ENCODE measurements at places on chromosomes 7 and 10.

DNA sequence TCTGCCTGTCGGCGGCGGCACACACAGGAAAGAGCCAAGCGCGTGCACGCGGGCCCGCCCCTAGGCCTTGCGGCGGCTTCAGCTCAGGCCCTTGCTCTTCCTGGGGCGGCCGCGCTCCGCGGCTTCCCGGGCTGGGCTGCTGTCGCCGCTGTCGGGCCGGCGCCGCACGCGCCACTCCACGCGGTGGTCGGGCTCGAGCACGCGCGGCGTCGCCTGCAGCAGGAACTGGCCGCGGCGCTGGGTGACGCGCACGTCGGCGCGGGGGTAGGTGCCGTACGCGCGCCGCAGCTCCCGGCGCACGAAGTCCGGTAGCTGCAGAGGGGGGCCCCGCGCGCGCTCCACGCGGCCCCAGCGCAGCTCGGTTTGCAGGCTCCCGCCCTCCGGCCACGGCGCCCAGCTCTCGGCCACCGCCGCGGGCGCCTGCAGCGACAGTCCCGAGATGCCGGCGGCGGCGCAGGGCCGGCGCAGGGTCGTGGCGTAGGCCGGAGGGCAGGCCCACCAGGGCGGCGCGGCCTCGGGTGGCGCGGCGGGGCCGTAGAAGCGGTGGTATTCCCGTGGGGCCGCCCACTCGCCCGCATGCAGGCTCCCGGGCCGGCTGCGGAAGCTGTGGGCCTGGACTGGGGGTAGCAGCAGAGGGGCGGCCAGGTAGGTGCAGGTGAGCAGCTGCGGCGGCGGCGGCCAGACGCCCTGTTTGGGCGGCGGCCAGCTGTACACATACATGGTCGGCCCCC, 804 bp downstream of the C10orf95 start:
- H3K4me1 ChIP-seq: peaks cover 12% of the 10 kb centered on the region
- peak overlapping the region; percentile 95 for H3K27ac ChIP-seq
- H3K36me3 ChIP-seq: no peaks in the 10 kb centered on the region
- peak; percentile 89 for DNase-seq
- no peaks in the 10 kb centered on the region for H3K27me3 ChIP-seq
- peak overlapping the region; percentile 96 for H3K4me3 ChIP-seq

DNA sequence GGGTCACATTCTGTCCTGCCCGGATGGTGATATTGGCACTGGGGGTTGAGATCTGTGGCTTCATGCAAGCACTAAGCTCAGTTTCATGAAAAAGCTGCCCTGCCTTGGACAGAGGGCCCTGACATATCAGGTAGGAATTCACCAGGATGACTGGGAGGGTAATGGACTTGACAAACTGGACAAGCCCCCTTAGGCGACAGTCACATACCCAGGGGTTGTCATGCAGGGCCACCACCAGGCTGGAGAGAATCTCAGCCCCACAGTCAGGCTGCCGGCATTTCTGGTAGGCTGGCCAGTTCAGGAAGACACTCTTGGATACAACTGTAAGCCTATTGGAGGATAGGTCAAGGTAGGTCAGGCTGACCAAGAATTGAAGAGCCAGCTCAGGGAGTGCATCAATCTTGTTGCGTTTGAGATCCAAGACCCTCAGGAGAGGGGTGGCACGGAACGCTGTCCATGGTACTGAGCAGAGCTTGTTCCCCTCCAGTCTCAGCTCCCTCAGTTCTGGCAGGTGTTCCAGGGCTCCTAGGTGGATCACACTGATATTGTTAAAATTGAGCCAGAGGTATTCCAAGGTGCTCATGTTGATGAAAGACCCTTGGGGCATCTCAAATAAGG, 824 bp downstream of the LRIT2 start:
- H3K4me1 ChIP-seq: no peaks in the 10 kb centered on the region
- H3K4me3 ChIP-seq: no peak overlapping the region
- H3K27me3 ChIP-seq: peaks cover 46% of the 10 kb centered on the region
- no peaks in the 10 kb centered on the region for H3K36me3 ChIP-seq
- DNase-seq: no peak

DNA sequence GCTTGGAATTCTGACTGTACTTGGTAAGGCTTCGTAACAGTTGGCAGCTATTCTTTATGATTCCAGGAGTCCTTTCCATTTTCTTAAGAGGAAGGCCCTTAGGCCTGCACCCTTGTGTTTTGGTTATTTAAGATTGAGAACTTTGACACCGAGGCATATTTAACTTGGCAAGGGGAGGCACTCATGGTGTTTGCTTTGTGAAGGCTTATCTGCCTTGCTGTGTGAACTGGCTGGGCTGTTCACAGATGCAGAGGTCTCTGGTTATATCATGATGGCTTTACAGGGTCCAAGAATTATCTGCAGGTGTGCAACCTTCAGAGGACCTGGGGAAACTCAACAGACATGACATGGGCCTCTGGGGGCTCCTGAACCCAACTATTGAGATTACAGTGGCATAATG, 833 bp upstream of the PNLIPRP1 start:
- peaks cover 7% of the 10 kb centered on the region for H3K27me3 ChIP-seq
- no peak overlapping the region for H3K27ac ChIP-seq
- no peak overlapping the region for H3K4me3 ChIP-seq
- no peaks in the 10 kb centered on the region for H3K36me3 ChIP-seq
- no peak for DNase-seq

DNA sequence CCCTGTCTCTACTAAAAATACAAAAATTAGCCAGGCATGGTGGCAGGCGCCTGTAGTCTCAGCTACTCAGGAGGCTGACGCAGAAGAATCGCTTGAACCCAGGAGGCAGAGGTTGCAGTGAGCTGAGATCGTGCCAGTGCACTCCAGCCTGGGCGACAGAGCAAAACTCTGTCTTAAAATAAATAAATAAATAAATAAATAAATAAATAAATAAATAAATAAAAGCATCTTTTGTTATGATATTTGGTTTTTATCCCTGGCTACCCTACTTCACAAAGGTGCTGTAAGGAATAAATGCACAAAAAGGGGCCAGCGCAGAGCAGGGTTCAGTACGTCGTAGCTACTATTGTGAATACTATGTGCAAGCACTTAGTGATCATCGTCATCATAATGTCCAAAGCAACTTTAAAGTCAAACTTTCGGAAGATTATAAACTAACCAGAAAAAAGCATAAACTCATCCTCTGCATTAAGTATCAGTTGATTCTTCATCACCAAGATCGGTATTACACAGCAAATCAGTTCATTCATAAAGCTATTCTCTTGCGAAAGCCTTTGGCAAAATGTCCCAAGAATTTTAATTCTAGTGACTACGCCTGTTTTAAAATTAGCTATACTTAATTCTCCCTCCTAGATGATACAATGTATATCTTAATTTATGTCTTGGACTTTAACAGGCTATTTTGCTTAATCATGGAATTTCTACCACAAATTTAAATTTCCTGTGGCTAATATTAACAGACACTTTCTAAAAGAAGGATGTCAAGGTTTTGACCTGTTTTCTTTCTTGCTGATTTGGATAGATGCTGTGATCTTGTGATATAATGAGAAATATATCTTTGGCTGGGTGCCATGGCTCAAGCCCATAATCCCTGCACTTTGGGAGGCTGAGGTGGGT, 7.6 kb upstream of the NFE2L3 start:
- H3K4me1 ChIP-seq: no peaks in the 10 kb centered on the region
- H3K4me3 ChIP-seq: no peak overlapping the region
- H3K27ac ChIP-seq: no peak overlapping the region

GRCh38 chr10:51301644-51302043, 227.4 kb downstream of the PRKG1 start:
- no peak overlapping the region for H3K4me3 ChIP-seq
- DNase-seq: no peak
- H3K27me3 ChIP-seq: no peaks in the 10 kb centered on the region
- H3K27ac ChIP-seq: no peak overlapping the region
- H3K4me1 ChIP-seq: peaks cover 19% of the 10 kb centered on the region

- no peaks in the 10 kb centered on the region for H3K36me3 ChIP-seq
- no peak for DNase-seq
- no peak overlapping the region for H3K4me3 ChIP-seq
- no peak overlapping the region for H3K27ac ChIP-seq
- H3K27me3 ChIP-seq: peaks cover 76% of the 10 kb centered on the region
These were observed 31.1 kb downstream of the KAZALD1 start for GRCh38 chr10:101092881-101093354.

All from type B pancreatic cell (in vitro differentiated cells).